Kasumi-1 (cell line): ENCODE measurements at places on chromosomes 2 and 18.

DNA sequence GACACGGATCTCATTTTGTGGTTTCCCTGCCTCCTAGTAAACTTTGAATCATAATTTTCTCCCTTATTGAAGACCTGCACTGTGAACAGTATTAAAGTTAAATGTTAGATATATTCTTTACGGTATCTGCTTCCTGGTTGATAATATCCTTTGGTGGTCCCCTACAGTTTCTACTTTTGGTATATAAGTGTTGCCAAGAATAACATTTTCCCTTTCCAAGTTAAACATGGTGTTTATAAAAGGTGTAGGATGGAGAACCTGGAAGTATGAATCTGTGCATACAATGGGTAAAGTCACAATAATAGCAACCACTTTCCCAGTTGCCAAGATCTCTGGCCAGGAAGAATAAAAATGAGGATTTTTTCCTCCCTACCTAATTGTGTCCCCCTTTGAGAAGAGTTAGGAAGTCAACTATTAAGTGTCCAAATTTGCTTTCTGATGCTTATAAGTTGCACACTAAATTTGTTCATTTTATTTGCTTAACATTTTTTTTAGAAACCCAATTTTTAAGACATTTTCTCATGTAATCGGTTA is 201.0 kb upstream of the STK17B start:
- no peak for DNase-seq

GRCh38 chr18:48636436-48636835 is 97.6 kb downstream of the CTIF start:
- DNase-seq: no peak

- DNase-seq: no peak
Measured at GRCh38 chr18:77077941-77078689, 54.5 kb downstream of the MBP start.

- no peak for DNase-seq
Measured at GRCh38 chr18:31979714-31980113, 36.8 kb upstream of the TRAPPC8 start.

- DNase-seq: no peak
Measured at GRCh38 chr18:26768385-26768784, 97.1 kb downstream of the AQP4 start.

DNA sequence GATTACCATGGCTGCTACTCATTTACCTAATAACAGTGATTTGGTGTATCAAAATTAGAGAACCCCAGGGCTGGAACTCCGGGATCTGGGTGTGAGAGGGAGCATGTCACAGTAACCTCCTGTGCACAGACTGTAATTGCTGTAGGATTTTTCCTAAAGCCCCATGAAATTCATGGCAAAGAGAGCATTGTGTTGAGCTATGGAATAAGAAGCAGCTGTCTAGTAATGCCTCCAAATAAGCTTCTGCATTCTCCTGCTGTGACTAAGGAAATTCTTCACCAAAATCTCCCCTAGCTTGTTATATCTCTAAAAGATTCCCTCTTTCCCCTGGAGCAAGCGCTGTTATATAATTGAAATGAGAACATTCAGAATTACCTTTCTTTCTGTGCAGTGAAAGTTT is 158.1 kb upstream of the SPATS2L start:
- no peak for DNase-seq

GRCh38 chr2:240936106-240936505 is 30.0 kb downstream of the CROCC2 start:
- no peak for DNase-seq

DNA sequence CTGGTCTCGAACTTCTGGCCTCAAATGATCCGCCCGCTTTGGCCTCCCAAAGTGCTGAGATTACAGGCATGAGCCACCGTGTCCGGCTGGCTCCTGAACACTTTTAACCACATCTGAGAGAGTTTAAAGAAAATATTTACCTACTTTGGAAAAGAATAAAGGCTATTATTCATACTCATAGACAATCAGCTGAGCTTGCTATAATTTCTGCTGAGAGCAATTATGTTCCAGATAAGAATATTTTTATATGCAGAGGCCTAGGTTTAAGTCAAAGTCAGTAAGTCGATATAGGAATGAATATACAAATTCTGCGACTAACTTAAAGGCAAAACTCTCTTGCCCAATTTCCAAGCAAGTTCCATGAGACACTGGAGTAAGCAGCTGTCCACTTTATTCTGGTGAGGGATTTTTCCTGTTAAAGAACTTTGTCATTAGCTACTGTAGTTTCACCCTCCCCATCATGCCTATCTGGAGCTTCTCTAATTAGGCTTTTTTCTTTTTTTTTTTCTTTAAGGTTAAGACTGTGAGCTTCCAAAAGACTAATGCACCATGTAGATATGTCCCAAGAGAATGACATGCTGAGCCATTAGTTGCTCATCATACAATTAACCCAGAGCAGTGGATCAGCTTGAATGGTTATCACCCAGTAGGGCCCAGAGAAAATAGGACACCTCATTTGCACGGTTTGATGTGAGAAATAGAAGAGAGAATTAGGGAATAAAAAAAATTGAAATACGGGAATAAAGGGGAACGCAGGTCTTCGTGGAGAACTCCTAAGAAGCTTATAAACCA is 260.1 kb downstream of the KCNE4 start:
- no peak for DNase-seq

DNA sequence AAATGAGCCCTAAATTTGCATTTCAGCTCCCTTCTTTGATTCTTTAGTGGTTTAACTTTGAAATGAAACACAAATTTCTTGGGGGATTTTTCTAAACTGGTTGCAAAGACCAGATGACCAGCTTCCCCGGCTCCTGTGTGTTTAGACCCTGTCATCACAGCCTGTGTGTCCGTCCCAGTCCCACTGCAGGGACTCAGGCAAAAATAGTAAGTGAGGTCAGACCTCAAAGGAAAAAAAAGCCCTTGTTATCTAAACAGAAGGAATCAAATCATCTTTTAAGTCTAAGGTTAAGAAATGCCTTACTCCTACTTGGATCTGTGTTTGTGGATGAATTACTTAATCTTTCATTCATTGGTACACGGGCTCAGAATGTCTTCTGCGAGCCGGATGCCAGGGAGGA is 423.7 kb downstream of the LPIN1 start:
- no peak for DNase-seq

DNA sequence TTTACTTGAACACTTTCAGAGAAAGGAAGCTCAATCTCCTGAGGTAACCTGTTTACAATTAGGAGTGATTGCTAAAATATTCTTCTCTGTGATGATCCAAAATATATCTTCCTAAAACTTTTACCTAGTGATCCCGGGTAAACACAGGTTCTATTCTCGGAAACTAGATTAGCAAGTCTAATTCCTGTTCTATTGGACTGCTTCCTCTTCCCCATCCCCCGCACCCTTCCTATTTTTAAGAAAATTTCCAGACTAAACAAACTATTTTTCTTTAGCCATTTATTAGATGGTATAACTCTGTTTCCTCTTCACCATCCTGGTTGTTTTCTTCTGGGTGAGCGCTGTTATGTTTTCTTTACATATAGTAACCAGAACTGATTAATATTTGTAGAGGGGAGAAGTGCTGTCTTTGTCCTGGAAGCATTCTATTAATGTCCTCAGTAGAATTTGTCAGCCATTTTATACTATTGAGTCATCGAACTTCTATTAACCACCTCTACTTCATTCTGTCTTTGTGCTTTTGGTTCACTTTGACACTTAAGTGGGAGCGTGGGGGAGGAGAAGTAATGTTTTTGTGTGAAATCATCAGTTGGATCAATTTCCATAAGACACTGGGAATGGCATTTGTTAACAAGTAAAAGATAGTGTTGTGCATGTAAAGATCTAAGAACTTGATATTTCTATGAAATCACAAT is 31.8 kb downstream of the CREB1 start:
- DNase-seq: no peak

DNA sequence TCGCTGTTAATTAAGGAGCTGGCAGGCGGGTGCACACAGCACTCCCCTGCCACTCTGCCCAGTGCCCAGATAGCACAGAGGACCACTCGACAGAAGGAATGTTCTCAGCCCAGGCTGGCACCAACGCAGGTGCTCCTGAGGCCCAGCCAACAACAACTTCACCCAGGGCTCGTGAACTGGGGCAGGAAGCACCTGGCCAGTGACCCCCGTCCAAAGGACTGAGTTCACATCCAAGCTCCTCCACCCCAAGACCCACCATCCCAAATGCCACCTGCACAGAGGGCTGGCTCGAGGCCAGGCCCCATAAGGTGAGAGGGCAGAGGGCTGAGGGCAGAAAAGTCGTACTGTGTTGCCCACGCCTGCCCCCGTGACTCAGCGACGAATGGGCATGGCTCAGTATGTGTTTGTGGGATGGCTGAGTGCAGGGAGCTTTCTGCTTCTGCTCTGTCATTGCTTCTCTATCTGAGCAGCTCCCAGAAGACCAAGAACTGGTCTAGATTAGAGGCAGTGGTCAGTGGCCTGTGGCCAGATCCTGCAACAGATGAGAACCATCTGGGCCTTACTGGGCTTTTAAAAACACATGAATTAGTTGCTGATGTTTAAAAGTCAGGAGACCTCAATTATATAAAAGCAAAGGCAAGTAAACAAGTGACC is 68.4 kb downstream of the POLR1A start:
- no peak for DNase-seq

- DNase-seq: no peak
Measured at GRCh38 chr2:97702731-97703470, 10.5 kb upstream of the ZAP70 start.

- DNase-seq: no peak
Measured at GRCh38 chr2:204407204-204408014, 137.9 kb upstream of the PARD3B start.

DNA sequence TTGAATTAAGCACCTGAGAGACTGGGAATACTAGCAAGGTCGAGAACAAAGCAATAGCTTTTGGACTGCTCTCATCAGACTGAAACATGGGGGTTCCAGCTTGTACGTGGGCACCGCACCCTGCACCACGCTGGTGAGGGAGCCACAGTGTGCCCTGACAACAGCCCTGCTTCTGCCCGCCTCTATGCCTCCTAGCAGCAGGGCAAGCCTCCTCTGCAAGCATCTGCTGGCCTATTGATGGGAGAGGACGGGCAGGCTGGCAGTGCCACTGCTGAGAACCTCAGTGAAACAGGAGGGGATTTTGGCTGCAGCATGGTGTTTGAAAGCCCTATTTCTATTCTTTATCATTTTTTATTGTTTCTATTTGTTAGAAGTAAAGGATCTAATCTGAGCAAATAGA is 146.1 kb upstream of the OTOS start:
- DNase-seq: no peak

DNA sequence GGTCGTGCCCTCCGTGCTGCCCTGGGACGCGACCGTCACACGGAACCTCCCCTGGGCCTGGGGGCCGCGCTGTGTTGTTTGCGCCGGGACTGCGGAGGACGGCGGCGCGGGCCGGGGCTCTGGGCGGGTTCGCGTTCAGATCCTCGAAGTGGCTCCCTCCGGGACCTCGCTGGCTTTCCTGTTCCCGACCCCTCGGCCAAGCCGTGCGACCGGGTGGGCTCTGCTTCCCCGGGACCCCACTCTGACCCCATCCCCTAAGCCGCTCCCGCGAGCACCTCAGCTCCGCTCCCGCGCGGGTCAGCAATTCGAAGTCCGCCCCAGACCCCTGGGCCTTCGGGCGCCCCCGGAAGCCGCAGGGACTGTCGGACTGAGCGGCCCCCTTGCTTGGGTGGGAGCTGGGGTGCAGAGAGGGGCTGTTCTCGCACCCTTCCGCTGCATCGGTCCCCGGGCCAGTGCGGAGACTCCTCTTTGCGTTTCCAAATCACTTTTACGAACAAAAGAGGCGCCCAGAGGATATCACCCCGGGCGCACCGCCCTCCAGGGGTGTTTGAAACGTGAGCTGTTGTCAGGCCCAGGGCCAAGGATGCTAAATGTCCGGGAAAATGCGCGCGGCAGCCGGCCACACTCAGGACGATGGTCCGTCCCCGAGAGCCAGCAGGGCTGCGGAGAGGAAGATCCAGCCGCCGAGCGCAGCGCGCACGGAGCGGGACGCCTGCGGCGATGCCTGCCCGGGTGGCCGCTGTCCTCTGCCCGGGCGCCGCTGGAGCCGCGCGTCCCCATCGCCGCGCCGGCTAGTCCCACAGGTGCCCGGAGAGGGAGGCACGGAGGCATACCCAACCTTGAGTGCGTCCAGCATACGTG is 73.5 kb downstream of the ZCCHC2 start:
- no peak for DNase-seq

DNA sequence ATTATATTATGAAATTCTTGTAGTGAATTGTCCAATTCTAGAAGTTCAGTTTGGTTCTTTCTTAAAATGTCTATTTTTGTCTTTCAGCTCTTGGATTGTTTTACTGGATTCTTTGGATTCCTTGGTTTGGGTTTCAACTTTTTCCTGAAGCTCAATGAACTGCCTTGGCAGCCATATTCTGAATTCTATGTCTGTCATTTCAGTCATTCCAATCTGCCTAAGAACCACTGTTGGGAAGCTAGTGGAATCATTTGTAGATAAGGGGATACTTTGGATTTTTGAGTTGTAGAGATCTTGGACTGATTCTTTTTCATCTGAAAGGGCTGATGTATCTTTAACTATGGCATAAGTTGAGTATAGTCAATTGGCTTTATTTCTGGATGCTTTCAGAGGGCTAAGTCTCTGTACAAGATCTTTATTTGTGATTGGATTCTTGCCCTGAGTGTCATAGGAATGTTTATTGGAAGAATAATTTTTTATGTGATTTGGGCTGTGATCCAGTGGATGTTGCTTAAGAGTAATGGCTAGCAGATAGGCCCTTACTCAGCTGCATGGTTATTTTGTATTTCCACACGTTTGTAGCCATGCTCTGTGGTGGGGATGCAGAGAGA is 42.3 kb downstream of the SERPINB7 start:
- no peak for DNase-seq

DNA sequence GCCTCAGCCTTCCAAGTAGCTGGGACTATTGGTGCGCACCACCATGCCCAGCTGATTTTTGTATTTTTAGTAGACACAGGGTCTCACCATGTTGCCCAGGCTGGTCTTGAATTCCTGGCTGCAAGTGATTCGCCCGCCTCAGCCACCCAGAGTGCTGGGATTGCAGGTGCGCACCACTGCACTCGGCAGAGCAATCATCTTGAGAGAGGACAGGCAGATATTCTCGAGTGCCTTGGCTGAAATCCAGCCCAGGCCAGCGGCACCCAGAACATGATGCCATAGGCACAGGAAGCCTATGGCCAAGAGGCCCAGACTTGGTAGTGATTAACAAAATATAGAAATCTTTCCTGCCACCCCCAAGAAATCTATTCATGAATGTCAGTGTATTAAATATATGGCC is 58.0 kb upstream of the PEX13 start:
- no peak for DNase-seq

- peak; percentile 55 for DNase-seq
Measured at GRCh38 chr2:172693037-172693436, 42.6 kb upstream of the RAPGEF4 start.

DNA sequence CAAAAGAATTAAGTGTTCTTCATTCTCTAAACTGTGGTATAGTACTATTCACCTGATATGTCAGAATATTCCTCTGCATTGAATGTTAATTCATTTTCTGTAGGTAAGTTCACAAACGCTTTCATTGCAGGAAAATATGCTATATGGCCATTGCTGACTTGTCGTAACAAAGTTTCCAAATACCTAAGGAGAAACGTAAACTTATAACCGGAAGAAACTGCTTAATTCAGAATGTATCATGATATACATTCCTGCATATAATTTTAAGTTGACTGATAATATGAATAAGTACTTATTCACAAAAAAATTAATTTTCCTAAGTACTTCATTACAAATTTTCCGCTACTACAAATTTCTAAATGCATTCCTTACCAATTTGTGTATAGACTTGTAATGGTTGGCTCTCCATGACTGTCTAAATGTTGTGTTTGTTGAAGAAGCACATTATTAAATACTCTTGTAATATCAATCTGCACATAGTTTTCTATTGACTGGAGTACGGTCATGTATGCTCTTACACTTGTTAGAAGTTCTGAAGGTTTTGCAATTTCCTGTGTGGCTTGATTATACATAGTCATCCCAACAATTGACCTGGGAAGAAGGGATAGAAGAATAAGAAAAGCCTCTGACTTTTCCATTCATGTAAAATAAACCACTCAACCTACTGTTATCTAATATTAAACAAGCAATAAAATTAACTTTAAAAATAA is 85.4 kb downstream of the NCKAP1 start:
- DNase-seq: no peak
